ENCODE measurements at places on chromosomes 12 and 14.

DNA sequence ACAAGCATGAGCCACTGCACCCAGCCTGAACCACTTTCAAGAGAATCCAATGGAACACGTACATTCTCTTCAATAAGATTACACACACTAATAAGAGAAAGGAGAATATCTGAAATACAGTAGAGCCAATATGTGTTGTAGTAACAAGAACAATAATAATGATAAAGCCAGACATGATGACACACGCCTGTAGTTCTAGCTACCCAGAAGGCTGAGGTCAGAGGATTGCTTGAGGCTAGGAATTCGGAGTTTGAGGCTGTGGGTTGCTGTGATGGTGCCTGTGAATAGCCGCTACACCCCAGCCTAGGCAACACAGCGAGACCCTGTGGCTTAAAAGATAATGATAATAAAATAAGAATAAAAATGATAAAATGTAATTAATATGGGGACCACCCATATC lies 15.6 kb downstream of the APOBEC1 start:
- no peak for DNase-seq

- DNase-seq: peak; percentile 62
Observed at GRCh38 chr12:5439371-5439771, 7.5 kb downstream of the NTF3 start.

- DNase-seq: no peak
Observed at GRCh38 chr12:3285570-3285969, 205.4 kb upstream of the PRMT8 start.

DNA sequence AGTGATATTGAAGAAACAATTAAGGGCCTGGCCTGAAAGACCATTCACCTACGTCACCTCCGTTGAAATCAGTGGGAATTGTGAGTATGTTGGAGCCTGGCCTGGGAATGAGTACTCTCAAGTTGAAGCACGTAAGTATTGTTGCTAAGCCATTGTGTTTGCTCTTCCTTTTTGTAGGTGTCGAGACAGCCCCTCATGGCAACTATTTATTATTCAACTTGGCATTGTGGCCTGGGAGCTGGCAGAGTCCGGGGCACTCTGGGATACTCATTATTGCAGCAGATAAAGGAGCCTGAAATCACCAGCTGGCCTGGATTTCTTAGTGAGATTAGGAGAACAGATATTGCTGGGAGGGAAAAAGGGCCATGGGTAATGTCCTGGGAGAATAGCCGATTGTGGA lies 147.4 kb downstream of the C12orf75 start:
- DNase-seq: no peak

- no peak for DNase-seq
Observed at GRCh38 chr12:3116106-3116844, 39.1 kb downstream of the TSPAN9 start.

DNA sequence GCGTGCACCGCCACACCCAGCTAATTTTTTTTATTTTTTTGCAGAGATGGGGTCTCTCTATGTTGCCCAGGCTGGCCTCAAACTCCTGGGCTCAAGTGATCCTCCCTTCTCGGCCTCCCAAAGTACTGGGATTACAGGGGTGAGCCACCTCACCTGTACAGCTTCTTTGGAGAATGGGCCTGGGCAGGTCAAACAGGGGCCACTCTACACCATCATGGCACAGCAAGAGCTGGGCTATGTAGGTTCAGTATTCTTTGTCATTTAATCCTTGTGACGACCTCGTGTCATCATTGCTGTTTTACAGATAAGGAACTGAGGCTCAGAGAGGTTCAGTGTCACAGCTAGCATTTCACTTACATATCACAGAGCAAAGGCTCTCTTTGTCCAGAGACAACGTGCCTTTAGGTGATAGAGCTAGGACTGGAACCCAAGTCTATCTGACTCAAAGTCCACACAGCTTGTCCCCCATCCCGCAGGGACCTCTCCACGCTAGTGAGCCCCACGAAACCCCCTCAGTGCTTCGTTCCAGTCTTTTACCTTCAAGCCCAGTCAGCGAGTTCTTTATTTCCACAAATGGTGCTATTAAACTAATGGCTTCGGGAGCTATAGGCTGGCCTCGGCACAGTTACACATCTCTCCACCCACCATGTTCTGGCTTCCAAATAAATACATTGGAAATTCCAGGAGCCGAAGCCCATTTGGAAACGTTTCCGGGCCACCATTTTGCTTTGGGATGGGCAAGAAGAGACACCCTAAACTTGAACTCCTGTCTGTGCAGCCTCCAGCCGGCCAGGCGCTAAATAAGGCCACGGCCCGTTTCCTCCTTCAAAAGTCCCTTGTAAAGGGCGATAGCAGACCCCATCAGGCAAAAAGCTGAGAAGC lies 660 bp upstream of the MAP1LC3B2 start:
- no peak for DNase-seq

Data from RPMI8226 (cell line).